CD4-positive, alpha-beta T cell treated with Interleukin-17A for 4 hours (primary cell): ENCODE measurements at places on chromosomes 2 and 18.

GRCh38 chr2:33372940-33373553 is 103.4 kb upstream of the RASGRP3 start:
- peak; percentile 16 for DNase-seq

DNA sequence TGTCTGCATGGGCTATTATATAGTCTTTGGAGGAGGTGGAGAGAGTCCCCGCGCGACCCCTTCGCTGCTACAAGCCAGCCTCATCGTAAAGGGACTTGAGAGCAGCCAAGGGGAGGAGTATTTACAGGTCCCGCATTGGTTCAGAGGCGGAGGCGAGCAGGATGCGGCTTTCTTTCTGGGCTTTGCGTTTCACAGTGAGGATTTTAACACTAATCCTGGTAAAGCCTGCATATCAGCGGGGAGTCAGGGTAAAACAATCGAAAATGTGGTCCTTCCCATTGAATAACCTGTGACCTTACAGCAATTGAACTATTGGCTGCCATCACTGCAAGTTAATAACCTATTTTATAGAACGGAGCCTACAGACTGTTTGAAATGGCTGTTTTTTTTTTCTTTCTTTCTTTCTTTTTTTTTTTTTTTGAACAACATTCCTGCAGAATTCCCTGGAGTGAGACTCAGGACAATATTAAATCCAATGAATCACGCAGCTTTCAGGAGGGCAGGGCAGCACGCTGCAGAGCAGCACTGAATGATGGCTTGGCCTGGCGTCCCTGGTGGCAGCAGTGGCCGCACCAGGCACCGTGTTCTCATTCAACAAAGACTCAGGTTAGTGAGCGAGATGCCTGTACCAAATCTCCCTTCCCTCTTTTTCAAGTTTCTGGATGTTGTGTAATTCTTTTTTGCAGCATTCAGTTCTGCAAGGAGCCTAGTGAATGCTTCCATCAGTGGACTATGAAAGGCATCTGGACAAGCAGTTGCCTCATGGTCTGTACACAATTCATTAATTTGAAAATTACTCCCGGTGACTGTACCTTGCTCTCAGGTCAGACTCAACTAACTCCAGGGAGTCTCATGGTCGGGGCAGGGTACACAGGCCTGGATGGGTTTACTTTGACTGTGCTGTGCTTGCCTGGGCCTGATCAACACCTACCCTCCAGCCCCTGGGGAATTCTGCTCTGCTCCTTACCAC is 19.8 kb downstream of the SMIM21 start:
- DNase-seq, result no peak

GRCh38 chr2:129733041-129733440 is 246.4 kb upstream of the RAB6C start:
- DNase-seq, result no peak

GRCh38 chr2:232286001-232286868 is 92.3 kb upstream of the ALPP start:
- DNase-seq, result no peak

DNA sequence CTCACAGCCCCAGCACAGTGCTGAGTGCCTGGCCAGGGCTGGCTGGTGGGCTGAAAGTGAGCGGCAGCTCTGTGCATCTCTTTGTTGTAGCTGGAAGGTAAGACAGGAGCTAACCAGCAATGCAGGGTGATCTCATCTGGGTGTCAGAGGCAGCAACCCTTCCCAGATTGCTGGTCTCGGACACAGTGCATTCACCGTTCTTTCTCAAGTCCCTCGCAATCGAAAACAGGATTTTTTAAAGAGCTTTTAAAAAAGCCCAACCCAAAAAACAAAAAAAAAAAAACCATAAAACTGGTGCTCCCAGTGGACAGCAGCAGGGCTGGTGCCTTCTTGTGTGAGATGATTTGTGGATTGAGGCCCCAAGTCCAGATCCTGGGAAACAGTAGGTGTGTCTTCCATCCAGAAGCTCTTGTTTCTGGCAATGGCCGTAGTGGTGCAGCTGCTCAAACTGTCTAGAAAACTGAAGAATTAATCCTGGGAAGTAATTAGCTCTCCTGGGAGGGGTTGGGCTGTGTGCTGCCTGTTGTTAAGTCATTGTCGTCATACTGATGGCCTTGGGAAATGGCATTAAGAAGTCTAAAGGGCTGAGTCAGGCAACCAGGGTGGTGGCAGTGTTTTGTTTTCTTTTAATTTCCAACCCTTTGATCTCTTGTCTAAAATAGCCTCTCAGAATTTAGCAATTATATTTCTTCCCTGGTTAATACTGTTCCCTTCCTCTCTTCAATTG is 156.7 kb downstream of the KLHL29 start:
- no peak for DNase-seq

- DNase-seq, result no peak
Observed at GRCh38 chr2:233445152-233445830, 91.0 kb downstream of the DGKD start.

- DNase-seq, result no peak
Observed at GRCh38 chr2:238285653-238286082, 2.7 kb downstream of the PER2 start.

DNA sequence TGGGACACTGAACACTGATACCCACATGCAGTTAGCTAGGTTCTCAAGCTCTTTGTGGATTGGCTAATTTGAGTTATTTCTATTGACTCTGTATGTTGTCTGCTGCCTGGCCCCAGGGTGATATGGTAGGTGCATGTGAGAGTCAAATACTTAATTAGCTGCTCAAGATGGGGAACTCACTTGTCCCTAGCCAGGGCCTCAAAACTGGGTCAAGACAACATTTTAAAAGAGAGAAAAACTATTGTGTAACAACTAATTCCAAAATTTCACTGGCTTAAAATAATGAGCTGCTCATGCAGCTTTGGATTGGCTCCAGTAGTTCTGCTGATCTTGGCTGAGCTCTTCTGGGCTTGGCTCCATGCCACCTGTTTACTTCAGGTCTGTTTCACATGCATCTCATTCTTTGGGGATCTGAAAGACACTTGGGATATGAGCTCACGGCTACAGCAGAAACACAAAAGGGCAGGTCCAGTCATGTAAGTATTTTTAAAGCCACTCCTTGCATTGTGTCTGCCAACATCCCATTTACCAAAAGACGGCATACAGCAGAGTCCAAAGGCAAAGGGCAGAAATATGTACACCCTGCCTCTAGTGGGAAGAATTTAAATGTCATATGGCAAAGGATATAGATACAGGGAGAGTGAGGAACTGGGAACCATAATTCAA is 716.8 kb downstream of the SUCLG1 start:
- no peak for DNase-seq

DNA sequence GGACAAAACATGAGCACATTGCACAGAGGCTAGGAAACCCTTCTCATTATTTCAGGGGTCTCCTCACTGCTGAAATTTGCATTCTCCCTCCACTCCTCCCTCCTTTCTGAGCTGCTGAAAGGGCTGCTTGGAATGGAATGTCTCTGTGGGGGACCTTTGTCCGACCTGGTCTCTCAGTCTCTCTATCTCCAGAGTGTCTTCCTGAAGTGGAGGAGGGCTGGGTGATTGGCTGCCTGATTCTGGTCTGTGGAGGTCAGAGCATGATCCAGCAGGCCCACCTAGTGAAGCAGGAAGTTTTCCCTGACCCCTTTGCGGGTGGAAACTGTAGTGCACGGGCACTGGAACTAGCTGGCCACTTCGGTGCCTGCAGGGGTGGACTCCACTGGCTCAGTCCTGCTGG is 560.5 kb upstream of the HS6ST1 start:
- no peak for DNase-seq

DNA sequence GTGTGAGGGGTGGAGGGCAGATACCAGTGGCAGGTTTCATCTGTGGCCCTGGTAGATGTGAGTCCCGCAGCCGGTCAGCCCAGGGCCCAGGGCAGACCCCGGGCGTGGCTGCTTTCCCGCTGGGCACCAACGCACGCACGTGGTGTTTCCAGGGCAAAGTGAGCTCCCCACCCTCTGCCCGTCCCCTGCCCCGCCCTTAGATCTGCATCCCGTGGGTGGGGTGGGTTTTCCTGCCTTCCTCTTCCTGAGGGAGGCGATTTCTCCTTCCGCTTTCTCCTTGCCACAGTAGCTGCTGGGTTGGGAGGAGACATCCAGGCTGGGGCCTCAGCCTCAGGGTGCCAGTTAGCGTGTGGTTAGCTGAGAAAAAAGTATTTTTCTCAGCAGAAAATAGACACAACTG is 49.6 kb downstream of the ODC1 start:
- no peak for DNase-seq

GRCh38 chr2:120014226-120014980 is 1.5 kb downstream of the EPB41L5 start:
- DNase-seq, result no peak

GRCh38 chr2:40346535-40347354 is 105.1 kb downstream of the SLC8A1 start:
- no peak for DNase-seq

GRCh38 chr2:3674066-3674845 is 16.3 kb downstream of the ALLC start:
- DNase-seq, result no peak

DNA sequence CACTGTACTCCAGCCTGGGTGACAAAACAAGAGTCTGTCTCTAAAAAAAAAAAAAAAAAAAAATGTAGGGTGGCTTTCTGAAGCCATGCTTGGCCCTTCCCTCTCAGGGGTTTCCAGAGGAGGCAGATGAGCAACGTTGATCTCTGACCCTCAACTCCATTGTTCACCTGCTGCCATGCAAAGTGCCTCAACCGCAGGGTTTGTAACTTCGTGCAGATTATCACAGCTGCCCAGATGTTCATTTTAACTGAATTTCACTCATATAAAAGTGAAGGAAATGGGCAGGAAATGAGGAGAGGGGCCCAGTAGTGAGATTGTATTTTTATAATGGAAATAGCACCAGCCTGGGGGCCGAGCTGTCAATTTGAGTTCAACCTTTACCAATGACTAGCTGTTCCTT is 14.9 kb upstream of the B3GNT2 start:
- DNase-seq, result no peak

- no peak for DNase-seq
Observed at GRCh38 chr2:204900910-204901309, 355.6 kb downstream of the PARD3B start.
